ENCODE measurements at places on chromosomes 2 and 18.

DNA sequence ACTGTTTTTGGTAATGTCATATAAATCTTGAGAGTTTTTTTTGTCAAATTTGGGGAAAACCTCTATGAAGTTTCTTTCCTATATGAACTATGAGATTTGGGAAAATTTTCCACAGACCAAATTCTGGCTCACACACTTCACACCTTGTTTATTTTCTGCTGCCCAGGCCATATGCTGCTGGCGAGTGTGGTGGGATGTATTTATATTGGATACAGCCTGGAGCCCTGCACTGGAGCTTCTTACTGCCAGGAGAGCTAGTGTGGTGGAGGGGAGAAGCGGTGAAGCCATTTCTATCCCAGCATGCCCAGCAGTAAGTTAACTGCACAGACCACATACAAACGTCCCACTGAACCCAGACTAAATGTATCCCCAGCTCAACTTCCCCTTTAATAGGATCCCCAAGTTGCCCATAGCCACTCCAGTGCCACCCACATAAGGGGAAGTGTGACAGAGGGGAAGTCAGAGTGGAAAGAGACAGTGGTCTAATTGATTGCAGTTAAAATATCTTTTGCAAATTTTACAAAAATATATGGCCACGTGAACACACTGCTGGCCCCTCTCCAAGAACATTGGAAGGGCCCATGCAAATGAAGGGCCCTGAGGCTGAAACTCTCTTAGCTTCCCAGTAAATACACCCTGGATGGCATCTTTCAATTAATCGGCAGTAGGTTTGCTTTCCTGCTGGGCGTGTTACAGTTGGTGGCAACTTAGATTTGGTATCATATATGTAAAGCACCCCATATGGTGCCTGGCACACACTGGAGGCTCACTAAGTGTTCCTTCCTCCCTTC is 146.6 kb upstream of the ITGA6 start:
- no peak for DNase-seq

GRCh38 chr2:9467687-9468086 is 6.7 kb upstream of the IAH1 start:
- DNase-seq, result no peak

GRCh38 chr18:33957707-33958106 is 267.0 kb downstream of the NOL4 start:
- no peak for DNase-seq

- DNase-seq, result no peak
Observed at GRCh38 chr2:233832869-233833311, 21.4 kb downstream of the HJURP start.

DNA sequence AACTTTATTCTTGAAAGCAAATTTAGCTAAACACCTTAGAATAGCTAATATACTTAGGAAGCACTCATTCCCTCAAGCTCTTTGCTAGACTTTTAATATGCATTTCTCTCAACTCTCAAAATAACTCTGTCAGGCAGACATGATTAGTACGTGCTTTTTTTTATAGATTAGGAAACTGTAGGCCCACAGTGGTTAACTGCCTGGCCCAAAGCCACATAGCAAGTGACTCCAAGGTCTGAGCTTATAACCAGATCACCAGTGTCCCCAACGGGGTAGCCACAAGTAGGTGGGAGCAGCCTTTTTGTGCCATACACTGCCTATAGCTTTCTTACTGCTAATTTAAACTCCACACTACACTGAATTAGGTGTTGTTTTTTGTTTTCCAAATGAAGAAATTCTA is 576.8 kb downstream of the METTL4 start:
- DNase-seq, result no peak

- DNase-seq, result no peak
Observed at GRCh38 chr18:13258921-13259320, 40.4 kb downstream of the LDLRAD4 start.

DNA sequence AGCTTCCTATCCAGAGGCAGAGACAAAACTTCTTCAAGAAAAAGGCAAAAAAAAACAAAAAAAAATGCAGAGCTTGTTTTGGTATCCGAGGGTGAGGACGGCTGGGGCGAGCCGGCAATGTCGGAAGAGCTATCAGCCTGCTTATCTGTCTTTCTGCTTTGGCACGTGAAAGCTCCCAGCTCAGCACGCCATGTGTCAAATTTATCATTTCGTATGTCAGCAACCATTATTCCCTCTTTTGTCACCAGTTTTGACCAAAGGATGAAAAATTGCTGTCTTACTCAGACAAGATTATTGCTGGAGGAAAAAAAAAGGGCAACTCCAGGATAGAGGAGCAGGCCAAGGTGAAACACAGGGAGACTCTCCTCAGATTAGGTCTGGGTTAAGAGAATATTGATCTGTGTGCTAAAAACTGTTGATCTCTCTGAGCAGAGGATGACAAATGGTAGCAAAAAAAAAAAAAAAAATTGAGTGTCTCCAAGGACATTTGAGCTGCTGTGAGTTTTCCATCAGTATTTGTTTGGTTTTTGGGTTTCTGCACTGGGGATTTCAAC is 532.0 kb upstream of the POU3F3 start:
- no peak for DNase-seq

- DNase-seq, result no peak
Observed at GRCh38 chr2:213766465-213766901, 482.2 kb downstream of the SPAG16 start.

DNA sequence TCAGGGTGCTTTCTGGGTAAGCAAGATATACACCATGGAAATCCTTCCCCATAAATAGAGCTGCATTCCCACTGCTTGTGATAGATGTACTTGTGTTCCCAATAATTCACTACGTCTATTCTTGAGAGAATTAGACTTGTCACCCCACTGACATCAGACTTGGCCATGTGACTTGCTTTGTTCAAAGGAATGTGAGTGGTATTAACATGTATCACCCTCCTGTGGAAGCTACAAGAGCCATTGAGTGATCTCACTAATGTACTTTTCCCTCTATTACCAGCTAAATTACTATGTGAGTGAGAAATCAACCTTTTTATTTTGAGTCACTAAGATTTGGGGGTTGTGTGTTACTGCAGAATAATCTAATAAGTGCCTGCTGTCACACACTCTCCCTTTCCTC is 176.0 kb downstream of the CCDC178 start:
- DNase-seq, result no peak

GRCh38 chr2:143150287-143150686 is 21.1 kb downstream of the ARHGAP15 start:
- no peak for DNase-seq

DNA sequence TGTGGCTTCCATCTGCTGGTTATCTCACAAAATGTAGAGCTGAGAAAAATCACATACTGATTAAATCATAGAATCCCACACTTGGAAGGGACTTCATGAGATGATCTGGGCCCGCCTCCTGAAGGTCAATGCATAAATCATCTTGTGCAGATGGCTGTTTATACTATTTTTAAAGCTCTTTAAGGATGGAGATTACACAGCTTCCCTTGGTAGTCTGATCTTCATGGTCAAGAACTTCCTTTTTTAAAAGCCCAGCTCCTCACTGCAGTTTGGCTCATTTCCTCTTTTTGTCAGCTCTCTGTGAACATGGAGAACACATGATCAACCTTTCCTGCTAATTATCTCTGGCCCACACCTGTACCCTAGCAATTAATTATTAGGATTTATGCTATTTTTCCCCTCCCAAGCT is 25.9 kb downstream of the GCG start:
- DNase-seq, result no peak

DNA sequence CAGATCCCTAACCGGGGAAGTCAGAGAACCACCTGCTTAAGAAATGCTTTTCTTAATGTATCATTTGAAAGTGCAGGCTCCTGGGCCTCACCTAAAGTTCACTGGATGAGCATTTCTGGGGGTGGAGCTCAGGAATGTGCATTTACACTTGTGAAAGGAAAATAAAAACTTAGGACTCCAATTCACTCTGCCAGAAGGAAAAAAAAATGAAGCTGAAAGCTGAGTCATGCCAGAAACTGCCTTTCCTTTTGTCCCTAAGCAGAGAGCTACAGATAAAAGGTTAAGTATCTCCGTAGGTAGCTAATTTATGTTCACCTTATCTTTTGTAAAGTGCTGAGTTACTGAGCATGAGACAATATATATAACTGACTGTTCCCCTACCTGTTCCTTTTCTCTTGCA is 229.5 kb upstream of the MEX3C start:
- DNase-seq, result no peak

GRCh38 chr2:70767699-70768589 is at the start of gene ADD2:
ADD2 (minus strand) TSS chr2:70768200; CDS start chr2:70706408, 61,792 bp downstream.
- DNase-seq, result no peak

DNA sequence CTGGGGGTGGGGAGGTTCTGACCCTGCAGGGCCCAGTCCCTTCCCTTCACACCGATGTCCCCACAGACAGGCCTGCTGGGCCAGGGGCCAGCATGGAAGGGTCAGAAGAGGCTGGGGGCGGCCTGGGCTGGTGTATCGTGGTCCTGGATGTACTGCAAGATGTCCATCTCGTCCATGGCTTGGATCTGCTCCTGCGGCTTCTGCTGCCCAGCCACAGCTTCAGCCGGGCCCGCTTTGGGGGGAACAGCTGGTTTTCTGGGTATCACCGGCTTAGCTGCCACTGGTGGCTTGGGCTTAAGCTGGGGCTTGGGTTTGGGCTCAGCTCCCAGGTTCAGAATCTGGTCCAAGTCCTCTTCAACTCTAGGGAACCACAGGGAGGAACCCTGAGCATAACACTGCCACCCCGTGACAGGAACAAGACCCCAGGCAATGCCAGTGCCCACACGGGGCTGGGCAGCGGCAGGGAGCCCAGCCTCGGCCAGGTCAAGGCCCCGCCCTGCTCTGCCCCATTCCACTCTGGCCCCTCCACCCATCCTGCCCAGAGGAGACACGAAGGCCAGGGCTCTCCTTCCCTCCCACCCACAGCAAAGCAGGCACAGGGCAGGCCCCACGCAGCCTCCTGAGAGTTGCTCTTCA is 31.9 kb downstream of the HS1BP3 start:
- no peak for DNase-seq

GRCh38 chr2:207054521-207054920 is 111.2 kb downstream of the KLF7 start:
- DNase-seq, result no peak

- no peak for DNase-seq
Observed at GRCh38 chr2:161207941-161208340, 47.7 kb downstream of the TANK start.

DNA sequence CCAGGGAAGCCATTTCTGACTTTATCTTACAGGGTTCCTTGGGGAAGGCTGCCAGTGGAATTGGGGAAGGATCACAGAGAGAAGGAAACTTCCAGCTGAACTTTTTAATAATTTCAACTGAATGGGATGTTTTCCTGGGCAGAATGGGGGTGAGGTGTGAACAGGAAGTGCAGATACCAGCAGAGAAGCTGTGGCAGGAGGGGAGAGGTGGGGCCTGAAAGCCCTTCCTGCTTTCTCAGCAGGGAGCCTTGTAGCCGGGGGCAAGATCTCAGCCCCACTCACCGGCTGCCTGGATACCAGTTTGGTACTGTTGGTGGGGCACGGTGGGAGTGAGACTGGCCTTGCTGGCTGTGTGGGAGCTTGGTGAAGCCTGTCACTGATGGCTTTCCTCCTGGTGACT is 170.5 kb downstream of the ZBTB7C start:
- no peak for DNase-seq

DNA sequence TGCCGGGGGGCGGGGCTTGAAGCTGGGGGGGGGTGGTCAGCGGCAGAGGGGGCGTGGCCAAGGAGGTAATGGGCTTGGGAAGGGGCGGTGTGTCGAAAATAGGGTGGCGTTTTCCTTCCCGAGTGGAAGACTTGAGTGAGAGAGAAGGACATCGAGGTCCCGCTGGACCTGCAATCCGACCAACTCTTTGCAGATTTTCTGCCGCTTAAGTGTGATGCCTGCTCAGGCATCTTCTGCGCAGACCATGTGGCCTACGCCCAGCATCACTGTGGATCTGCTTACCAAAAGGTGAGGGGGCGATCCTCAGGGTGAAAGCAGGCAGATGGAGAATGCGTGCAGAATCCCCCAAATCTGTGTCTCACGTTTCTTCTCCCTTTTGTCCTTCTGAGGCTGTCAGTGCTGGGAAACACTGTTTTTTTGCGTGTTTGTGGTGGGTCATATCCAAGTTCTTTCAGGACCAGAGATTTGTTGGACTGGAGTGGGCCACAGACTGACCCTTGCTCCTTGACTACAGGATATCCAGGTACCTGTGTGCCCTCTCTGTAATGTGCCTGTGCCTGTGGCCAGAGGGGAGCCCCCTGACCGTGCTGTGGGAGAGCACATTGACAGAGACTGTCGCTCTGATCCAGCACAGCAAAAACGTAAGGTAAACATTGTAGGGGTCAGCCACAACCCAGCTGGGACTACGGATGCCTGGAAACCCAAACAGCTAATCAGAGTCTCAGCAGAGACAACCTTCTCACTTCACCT is 727 bp downstream of the ZFAND2B start:
- DNase-seq, result no peak

DNA sequence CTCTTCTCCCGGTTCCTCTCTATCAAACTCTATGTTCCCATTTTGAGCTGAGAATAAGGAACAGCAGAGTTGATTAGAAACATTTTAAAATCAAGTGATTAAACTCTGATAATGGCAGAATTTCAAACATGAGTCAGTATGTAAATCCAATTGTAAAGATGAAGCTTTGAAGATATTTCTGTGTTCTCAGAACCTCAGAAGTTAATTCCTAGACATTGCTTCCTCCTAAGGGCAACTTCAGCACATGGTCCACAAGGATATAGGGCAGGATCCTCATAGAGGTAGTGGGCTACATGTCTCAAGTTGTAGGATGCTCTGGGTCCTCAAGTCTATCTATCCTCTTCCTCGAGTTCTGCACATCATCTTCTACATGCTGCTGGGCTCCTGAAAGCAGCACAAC is 46.3 kb downstream of the QPCT start:
- no peak for DNase-seq

DNA sequence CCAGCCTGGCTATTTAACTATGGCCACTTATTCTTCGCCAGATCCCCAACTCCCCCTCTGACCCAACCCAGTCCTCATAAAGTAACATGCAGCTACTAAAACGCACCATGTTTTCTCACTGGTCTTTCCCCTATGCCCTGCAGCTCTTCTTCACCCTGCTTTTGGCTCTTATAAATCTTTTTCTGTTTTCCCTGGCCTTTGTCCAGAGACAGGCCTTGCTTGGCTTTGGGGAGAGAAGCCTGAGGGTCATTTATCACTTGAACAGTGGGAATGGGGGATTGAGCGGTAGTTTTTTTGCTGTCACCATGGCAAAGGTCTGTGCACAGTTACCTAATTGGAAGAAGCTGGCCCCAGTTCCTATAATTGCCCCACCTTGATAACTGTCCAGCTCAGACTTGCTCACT is 202.9 kb upstream of the NT5C1B start:
- no peak for DNase-seq

DNA sequence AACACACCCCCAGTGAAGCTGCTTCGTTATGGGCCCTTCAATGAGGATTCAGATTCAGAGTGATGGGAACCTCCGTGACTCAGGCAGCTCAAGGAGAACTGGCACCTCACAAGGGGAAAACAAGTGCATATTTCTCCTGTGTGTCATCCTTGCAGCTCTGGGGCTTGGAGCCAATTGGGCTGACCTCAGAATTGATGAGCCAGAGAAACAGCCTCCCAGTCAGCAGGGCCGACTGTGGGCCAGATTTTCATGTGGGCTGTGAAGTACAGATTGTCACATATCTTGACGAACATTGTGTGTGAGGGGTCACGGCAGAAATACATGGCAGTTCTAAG is 189.6 kb upstream of the SP5 start:
- no peak for DNase-seq
